ENCODE measurements at places on chromosomes 2 and 18. TPM values are rescaled to one million over a fixed set of nuclear protein-coding genes. Genes with fewer than 3 reads are reported as not detected.

SCTR gene
- not detected for total RNA-seq

REG1A gene
- total RNA-seq = 6.4 TPM

LOXHD1 gene
- 0.27 TPM for total RNA-seq

NYAP2 gene
- total RNA-seq = 0.14 TPM

Measured in thoracic aorta (tissue), 2 donors.